Ascending aorta (tissue), 2 donors: ENCODE measurements at places on chromosomes 1 and 21. TPM values are rescaled to one million over a fixed set of nuclear protein-coding genes. Genes with fewer than 3 reads are reported as not detected.

DNA sequence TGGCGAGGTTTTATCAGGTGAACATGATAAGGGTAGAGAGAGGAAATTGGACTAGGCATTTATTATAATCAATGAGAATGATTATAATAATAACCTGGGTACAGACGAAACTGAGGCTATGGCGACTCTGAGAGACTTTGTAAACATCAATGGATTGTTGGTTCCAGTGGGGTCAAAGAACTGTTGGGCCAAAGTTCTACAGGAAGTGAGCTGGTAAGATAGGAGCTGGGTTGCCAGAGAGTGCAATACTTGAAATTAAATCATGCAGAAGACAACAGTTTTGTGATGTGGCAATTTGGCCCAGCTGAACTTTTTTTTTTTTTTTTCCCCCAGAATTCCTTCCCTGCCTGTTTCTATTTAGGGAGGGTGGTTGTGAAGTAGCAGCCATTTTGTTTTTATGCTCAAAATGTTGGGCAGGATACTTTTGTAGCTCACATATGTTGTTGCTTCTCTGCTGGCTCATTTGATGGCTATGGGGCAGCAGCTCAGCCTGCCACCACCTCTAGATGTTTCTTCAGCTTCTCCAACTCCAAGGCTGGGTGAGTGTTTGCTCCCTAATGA, 286.5 kb upstream of the B3GALT2 start:
- H3K27ac ChIP-seq, result no peak overlapping the region
- no peaks in the 10 kb centered on the region for H3K4me1 ChIP-seq
- no peaks in the 10 kb centered on the region for H3K27me3 ChIP-seq
- H3K36me3 ChIP-seq, result no peaks in the 10 kb centered on the region
- no peak for DNase-seq

- peaks cover 8% of the 10 kb centered on the region for H3K36me3 ChIP-seq
- no peak overlapping the region for H3K27ac ChIP-seq
- H3K4me3 ChIP-seq, result no peak overlapping the region
- H3K27me3 ChIP-seq, result no peaks in the 10 kb centered on the region
- H3K4me1 ChIP-seq, result peaks cover 3% of the 10 kb centered on the region
Measured at GRCh38 chr1:167762061-167762746, 40.4 kb downstream of the MPZL1 start.

DNA sequence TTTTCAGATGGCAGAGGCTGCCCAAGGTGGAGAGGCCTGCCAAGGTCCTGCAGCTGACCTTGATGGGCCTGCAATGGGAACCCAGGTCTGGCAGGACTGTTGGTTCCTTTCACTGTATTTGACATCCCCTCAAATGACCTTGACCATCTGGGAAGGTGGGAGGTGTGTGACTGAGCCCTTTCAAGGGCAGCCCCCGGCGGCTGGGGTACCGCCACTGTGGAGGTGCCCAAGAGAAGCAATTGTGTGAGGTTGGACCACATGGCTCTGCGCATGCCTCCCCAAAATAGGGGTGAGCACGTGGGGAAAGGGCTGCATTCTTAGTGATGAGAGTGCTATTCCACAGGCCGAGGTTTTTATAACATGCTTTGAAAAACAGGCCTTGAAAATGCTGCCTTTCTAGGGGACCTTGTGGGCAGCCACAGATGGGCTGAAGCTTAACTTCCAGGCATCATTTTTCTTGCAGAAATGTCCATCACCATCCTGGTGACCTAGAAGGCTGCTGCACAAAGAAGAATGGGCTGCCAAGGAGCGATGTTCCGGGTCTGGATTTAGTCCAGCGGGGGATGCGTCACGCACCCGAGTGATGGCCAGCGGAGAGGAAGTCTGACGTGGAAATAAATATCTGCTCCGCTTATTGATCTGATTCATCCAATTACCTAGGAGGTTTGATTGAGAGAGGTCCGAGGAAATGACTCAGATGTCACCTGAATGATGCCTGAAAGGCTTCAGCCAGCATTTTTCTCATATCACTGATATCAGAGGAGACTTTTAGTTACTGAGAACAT, 16.5 kb upstream of the UTS2 start:
- H3K27ac ChIP-seq, result no peak overlapping the region
- no peaks in the 10 kb centered on the region for H3K4me1 ChIP-seq
- H3K27me3 ChIP-seq, result no peaks in the 10 kb centered on the region
- H3K36me3 ChIP-seq, result no peaks in the 10 kb centered on the region
- no peak overlapping the region for H3K4me3 ChIP-seq
- no peak for DNase-seq

DNA sequence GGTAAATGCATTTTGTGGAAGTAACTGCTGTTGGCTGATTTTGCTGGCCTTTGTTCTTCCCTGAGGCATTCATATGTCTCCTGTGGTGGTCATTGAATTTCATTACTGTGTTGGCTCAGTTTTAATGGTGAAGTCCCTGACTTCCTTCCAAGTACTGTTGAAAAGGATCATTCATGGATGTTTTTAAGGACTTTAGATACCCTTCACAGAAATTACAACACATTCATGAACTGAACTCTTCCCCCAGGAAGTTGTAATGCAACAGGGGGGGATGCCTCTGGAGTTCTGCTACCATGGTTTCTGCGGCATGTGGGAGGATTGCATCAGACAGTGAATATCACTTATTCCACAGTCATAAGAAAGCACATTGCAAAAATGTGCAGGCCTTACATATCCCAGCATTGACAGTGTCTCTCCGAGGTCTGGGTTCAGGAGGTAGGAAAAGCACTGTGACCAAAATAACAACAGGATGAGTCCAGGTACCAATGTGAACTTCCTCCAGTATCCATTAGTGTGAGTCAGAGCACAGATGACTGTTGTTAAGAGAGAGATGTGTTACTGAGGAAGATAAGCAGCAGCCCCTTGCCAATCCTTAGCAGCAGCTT, 2.1 kb upstream of the RAB3GAP2 start:
- H3K4me3 ChIP-seq, result no peak overlapping the region
- H3K36me3 ChIP-seq, result no peaks in the 10 kb centered on the region
- H3K4me1 ChIP-seq, result no peaks in the 10 kb centered on the region
- DNase-seq, result no peak
- H3K27me3 ChIP-seq, result no peaks in the 10 kb centered on the region

- no peak for DNase-seq
- no peaks in the 10 kb centered on the region for H3K27me3 ChIP-seq
- H3K4me1 ChIP-seq, result no peaks in the 10 kb centered on the region
- H3K27ac ChIP-seq, result no peak overlapping the region
Measured at GRCh38 chr1:39301606-39302005, 97.1 kb downstream of the MACF1 start.

DNA sequence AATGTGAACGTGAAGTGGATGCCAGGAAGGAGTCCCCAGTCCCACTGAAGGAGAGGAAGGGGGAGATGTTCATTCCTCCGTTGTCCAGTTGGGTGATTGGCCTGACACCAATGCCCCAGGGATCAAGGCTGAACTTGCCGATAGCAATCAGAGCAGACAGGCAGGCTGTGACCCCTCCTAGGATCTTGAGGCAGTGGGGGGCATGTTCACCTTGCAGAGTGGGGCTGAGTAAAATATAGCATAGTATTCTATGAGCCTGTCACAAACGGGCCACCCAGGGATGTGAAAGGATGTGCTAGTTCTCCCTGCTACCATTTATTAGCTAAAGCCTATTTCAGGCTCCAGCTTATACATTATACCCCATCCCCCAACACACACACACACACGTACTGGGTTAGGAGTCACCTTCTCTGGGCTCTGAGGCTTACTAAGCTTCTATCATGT, 80.7 kb upstream of the CD34 start:
- H3K4me3 ChIP-seq, result no peak overlapping the region
- no peak for DNase-seq
- no peaks in the 10 kb centered on the region for H3K4me1 ChIP-seq
- H3K36me3 ChIP-seq, result no peaks in the 10 kb centered on the region

DNA sequence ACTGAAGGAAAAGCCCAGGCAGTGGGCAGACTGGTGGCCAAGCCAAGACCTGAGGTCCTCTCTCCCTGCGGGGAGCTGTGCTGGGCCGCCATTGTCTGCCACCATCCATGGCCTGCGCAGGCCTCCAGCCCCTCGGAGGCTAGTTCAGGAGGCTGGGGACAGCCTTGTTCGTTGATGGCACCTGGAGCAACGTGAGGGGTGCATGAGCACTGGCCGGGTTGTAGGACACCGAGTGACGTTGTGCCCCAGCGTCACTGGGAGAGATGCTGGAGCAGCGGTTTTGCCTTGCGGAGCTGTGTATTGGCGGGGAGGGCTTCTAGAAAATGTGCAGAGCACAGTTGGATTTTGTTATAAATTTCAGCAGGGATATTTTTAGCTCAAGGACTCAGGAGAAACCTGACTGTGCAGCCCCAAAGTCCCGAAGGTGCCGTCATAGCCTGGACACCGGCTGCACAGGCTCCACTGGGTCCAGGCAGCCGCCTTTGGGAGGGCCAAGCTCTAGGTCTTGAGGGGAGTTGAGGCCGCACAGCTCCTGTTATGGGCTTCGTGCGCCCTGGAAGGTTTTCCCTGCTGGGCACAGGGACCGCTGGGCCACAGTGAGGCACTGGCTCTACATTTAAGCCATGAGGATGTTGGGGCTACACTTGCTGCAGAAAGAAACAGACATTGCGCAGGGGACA, 48.2 kb upstream of the ADARB1 start:
- no peaks in the 10 kb centered on the region for H3K27me3 ChIP-seq
- H3K4me3 ChIP-seq, result no peak overlapping the region
- H3K36me3 ChIP-seq, result no peaks in the 10 kb centered on the region

Gene ADAMTS4
- total RNA-seq, result 109 TPM

GRCh38 chr1:7278827-7279765, 492.0 kb upstream of the VAMP3 start:
- no peaks in the 10 kb centered on the region for H3K4me1 ChIP-seq
- no peaks in the 10 kb centered on the region for H3K36me3 ChIP-seq
- no peak for DNase-seq

DNA sequence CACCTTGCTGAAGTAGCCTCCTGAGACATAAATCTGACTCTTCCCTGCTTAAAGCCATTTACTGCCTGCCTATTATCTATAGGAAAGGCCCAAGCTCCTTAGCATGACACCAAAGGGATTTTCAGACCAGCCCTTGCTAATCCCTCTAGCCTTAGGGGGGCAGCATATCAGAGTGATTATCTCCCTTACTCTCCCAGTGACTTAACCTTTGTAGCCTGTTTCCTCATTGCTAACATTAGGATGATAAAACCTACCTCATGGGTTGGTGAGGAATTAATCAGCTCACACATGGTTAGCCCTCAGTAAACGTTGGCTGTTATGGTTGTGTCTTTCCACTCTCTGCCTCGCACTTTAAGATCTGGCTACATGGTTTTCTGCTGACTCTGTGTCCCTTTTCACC, 70.1 kb downstream of the ROR1 start:
- H3K27ac ChIP-seq, result no peak overlapping the region
- no peaks in the 10 kb centered on the region for H3K36me3 ChIP-seq
- H3K27me3 ChIP-seq, result no peaks in the 10 kb centered on the region
- DNase-seq, result no peak
- H3K4me3 ChIP-seq, result no peak overlapping the region

GRCh38 chr1:222936042-222936441, 121.2 kb downstream of the DISP1 start:
- DNase-seq, result no peak
- H3K4me1 ChIP-seq, result no peaks in the 10 kb centered on the region
- H3K27me3 ChIP-seq, result no peaks in the 10 kb centered on the region
- no peaks in the 10 kb centered on the region for H3K36me3 ChIP-seq
- no peak overlapping the region for H3K4me3 ChIP-seq

DNA sequence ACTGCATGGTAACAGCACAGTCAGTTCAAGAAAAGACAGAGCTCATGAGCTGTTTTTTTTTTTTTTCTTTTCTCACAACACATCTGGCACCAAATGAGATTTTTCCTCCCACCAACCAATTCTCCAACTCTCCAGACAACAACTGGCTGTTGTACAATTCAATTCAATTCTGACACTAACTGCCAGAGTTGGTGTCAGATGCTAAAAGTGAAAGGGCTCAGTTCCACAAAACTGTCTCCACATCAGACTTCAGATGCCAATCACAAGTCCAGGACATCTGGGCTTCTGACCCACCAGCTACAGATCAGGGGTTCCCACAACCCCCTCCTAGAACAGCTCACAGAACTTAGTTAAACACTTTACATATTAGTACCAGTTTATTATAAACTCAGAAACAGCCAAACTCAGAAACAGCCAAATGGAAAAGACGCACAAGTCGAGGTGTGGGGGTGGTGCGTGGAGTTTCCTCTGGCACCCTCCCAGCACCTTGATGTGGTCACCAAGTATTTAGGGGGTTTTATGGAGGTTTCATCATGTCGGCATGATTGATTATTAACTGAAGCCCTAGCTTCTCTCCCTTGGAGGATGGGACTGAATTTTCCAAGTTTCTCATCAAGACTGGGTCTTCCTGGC, 39.2 kb upstream of the LRRC8D start:
- H3K36me3 ChIP-seq, result no peaks in the 10 kb centered on the region
- H3K27ac ChIP-seq, result no peak overlapping the region
- no peaks in the 10 kb centered on the region for H3K4me1 ChIP-seq
- no peak for DNase-seq

Gene AMY1C
- not detected for total RNA-seq

DNA sequence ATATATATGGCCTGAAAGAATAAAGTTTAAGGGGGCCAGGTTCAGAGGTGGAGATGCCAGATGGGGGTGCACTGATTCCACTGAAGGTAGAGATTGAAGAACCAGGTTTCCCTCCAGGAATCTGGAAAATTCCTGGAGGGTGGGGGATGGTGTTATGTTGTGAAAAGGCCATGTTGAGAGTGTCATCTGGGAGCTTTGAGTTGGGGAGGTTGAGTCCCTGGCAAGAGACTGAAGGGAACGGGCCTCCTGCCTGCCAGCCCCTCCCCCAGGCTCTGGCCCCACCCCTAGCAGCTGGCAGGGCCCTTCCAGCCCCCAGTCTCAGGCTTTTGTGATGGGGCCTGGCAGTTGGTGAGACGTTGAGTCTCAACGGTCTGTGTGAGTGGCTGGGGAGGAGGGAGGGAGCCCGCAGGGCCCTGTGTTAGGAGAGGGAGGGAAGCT, 4.1 kb downstream of the PTPRU start:
- no peaks in the 10 kb centered on the region for H3K36me3 ChIP-seq
- no peaks in the 10 kb centered on the region for H3K27me3 ChIP-seq
- no peak overlapping the region for H3K4me3 ChIP-seq

GRCh38 chr1:208027861-208028260, 116.9 kb upstream of the CD34 start:
- H3K4me1 ChIP-seq, result peaks cover 11% of the 10 kb centered on the region
- no peak overlapping the region for H3K27ac ChIP-seq
- H3K36me3 ChIP-seq, result no peaks in the 10 kb centered on the region
- no peak overlapping the region for H3K4me3 ChIP-seq

GRCh38 chr1:107704911-107705310, 260.1 kb downstream of the VAV3 start:
- no peak overlapping the region for H3K27ac ChIP-seq
- H3K36me3 ChIP-seq, result no peaks in the 10 kb centered on the region
- H3K4me1 ChIP-seq, result no peaks in the 10 kb centered on the region
- no peaks in the 10 kb centered on the region for H3K27me3 ChIP-seq

Gene MIXL1
- total RNA-seq, result not detected

DNA sequence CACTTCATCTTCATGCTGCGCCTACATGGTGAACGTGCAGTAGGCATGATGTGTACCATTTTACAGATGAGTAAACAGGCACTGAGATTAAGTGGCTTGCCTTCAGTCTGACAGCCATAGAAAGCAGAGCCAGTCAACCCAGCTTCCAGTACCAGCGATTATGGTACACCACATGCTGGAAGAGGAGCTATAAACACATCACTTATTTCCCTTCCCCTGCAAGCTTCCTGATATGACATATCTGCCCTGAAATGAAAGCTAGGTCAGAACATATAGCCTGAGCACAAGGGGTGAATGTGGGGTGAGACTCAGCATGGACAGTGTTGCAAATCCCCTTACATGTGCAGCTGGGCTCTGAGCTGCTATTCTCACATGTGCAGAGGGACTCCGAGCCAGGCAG, 33.8 kb upstream of the IL20 start:
- no peak overlapping the region for H3K4me3 ChIP-seq
- no peak overlapping the region for H3K27ac ChIP-seq
- H3K4me1 ChIP-seq, result no peaks in the 10 kb centered on the region
- no peaks in the 10 kb centered on the region for H3K27me3 ChIP-seq
